ENCODE measurements at places on chromosomes 11 and 22.

GRCh38 chr11:110809417-110810199 lies 97.4 kb upstream of the ARHGAP20 start:
- no peak for DNase-seq

DNA sequence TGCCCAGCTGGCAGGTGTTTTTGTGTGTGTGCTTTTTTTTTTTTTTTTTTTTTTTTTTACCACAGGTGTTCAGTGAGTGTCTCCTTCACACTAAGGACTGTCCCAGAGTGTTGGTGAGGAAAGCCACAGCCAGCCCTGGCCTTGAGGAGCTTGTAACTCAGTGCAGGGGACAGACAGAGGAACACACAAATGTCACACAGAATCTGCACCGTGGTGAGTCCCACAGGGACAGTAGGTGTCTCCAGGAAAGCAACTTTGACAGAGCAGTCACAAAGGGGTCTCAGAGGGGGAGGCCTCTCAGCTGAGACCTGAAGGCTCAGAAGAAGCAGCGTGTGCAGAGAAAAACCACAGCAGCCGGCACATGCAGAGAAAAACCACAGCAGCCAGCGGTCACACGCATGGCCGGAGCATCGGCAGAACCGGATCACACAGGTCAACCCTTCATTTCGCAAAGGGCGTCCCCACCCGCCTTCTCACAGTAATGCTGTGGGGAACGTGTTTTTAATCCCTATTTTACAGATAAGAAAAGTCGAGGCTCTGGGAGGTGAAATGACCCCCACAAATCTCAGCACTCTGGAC lies 101.7 kb upstream of the PRR5 start:
- no peak for DNase-seq

GRCh38 chr11:44589301-44589700 lies 23.8 kb downstream of the CD82 start:
- no peak for DNase-seq

DNA sequence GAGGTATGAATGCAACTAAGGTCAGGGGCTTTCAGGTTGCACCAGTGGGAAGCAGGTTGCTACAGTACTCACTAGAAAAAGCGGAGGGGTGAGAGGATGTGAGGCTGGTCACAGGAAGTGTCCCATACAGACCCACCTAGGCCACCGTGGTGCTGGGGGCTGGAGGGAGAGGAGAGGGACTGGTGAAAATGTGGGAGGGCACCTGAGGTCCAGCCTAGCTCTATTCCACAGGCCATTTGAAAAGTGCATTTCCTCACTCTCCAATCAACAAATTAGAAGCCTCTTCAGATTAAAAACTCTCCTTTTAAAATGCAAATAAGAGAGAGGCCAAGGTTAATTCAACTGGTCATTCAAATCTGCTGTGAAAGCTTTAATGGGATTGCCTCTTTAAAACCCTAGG lies 38.6 kb upstream of the NCAM1 start:
- DNase-seq, result no peak

GRCh38 chr22:25644122-25644521 lies 79.6 kb downstream of the GRK3 start:
- no peak for DNase-seq

DNA sequence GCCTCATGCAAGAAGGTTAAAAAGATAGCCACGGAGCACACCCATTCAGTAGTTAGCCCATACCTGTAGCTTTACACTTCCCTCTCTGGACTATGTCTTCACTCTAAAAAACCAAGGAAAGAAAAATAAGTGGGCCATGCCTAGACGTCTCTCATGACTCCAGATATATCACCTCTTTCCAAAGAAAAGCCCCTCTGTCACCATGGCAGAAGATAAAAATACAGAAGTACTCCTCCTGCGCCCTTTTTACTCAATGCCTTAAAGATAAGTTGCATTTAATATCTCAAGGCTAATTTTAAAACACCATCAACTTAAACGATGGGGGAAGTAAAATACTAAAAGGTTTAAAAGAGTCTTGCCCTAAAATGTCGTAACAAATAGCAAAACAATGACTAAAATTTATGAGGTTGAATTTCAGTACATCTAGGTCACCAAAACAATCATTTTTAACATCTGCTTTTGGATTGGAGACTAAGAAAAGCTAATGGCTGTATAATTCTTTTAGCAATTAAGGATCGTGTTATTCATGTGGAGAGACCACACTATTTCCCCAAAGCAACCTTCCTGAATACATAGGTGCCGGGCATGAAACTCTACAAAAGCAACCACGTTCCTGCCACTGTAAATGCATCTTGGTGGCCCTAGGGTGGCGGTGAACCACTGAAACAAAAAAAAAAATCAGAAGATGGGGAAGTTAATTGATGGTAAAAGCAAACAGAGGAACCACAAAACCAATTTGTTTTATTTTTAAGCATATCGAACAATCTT lies 46.0 kb downstream of the CELF1 start:
- no peak for DNase-seq

DNA sequence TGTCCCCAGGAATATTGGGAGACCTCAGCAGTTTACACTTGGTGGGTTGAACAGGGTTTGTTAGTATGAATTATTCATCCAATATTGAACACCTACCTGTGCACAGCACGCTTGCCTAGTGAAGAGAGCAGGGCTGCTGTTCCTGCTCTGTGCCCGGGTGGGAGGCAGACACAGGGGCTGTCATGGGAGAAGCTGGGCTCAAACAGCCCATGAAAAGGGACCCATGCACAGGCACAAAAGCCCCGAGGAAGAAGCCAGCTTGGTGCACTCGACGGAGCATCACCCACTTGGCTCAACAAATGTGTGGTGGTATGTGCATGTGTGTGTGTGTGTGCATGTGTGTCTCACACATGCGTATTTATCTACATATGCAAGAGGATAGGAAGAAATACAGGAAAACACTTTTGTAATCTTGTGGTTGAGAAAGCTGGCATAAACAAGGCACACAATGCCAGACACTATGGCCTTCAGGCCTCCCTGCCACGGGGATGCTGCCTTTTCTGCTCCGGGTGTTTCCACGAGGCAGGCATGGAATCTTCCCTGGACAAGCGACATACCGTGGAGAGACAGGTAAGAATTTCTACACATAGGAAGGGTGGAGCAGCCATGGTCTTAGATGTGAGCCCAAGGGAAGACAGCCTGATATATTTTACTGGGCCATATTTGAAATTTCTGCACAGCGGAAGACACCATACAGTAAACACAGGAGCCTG lies 5.0 kb upstream of the APOBEC3A start:
- no peak for DNase-seq

- no peak for DNase-seq
Measured at GRCh38 chr11:115129473-115130289, 374.5 kb downstream of the CADM1 start.

DNA sequence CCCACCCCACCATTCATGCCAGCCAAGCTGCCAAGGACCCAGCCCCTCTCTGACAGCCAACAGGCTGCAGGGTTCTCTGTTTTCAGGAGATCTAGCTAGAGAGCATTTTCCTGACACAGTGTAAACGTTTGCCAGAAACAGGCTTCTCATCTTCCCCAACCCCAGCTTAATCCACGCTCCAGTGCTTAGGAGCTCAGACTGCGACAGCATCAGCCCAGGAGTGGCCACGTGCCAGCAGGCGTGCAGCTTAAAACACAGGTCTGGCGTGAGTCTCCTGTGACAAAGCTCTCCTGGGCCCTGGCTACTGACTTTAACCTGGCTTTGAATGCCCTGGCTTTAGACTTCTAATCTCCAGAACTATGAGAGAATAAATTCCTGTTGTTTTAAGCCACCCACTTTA lies 66.6 kb downstream of the GALNT18 start:
- DNase-seq, result no peak

DNA sequence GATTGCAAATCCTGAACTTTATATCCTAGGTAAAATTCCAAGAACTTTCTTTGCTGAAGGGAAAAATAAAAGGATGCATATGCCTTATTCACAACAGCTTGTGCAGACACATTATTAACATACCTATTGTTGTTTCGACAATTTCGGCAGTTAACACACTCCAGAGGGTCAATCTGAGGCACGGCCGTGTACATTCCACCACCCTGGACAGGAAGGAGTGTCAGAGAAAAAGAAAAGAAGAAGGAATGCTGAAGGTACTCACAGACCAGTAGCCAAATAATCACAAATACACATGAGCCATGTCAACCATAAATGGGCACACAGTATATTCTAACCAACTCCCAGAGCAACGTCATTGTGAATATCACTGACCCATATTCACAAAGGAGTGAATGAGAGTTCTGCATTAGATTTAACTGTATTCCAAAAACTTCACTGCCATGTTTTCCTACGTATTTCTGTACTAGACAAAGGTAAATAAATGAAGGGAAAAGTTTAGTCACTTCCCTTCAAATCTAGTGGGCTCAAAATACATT lies 32.4 kb downstream of the VSIG10L2 start:
- no peak for DNase-seq

DNA sequence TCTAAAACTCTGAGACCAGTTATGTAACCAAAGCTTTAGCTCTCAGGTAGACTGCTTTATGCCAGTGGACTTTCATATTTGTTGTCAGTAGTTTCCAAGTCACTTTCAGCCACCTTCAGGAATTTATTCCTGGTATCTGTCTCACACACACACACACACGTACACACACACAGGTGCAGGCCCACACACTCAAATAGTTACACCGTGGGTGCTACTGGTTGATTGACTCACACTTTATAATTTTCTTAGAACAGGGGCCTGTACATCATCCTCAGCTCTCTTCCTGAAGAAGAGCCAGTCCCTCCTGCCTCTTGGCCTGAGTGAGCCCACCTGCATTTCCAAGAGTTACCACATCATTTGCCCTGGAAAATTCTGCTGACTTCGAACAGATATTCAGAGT lies 555.2 kb downstream of the SOX6 start:
- DNase-seq, result no peak

All from hypothalamus (tissue), 51 donors.